ENCODE measurements at places on chromosomes 4 and X.

DNA sequence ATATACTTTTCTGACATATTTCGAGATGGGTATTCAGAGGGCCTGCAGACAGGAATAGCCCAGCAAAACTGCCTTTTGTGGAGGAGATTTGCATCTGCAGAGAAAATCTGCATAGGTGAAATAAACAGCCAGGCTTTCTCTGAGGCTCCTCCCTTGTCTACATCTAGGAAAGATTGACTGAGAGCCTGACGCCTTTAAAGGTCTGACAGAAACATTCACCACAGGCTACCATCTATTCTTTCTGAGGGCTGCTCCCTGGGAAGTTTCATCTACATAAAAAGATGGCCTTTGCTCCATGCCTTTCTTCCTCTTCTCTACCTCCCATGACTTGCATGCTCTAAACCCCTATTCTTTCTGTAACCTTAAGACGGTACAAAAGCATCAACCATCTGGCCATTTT is 55.0 kb upstream of the AP1S2 start:
- no peak for DNase-seq

- no peak for DNase-seq
These were observed 50.6 kb upstream of the RAPGEF2 start for GRCh38 chr4:159052315-159052714.

- no peak for DNase-seq
These were observed 236.3 kb upstream of the NWD2 start for GRCh38 chr4:37008199-37008598.

DNA sequence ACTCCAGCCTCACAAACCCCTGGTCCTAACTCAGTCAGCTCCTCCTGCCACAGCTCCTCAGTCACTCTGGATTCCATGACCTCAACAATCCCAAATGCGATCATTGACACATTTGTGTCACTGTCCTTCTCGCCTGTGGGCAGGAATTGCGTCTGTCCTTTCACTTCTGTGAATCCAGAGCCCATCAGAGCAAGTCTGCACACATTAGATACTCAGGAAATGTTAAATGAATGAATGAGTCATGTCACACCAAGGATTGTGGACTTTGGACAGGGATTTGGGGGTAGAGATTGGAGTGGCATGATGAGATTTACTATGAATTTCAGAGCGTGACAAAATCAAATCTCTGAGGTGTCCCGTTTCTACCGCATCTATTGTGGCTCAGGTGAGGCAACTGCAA is 11.8 kb upstream of the CLDN24 start:
- no peak for DNase-seq

DNA sequence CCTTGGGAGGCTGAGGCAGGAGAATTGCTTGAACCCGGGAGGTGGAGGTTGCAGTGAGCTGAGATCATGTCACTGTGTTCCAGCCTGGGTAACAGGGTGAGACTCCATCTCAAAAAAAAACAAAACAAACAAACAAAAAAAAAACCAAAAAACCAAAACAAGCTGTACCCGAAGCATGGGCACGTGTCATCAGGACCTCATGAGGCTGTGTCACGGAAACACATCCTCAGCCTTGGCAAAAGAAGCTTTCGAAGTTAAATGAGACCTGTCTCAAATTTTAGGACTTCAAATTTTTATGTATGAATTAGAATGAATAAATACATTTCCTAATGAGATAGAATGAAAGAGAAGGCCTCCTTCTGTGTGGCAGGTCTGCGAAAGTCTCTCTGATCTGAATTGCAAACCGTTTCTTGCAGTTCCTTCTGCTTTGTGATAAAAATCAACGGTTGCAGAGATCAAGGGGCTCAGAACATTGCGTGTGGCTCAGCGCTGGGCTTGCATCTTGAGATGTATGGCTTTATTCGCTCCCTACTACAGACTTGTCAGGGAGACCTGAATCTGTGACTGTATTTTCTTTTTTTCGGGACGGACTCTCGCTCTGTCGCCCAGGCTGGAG is 19.5 kb upstream of the CRLF2 start:
- no peak for DNase-seq

GRCh38 chr4:102552781-102553180 is 51.6 kb downstream of the NFKB1 start:
- DNase-seq: no peak

DNA sequence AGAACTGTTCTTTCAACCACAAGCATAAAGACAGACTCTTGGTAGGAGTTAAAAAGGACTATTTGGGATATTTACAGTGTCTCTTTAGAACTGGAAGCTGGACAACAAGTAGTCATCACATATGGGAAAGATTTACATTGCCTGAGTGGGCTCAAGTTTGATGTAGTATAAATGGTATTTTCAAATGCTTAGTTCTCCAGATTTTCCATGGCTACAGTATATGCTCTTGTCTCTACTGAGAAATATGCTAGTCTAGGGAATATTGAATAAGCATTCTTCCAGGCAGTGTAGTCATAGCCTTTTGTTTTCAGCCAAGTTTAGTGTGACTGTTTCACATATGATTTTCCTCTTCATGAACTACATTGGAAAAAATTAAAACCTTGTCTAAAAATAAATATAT is 315.6 kb downstream of the ARHGAP24 start:
- no peak for DNase-seq

DNA sequence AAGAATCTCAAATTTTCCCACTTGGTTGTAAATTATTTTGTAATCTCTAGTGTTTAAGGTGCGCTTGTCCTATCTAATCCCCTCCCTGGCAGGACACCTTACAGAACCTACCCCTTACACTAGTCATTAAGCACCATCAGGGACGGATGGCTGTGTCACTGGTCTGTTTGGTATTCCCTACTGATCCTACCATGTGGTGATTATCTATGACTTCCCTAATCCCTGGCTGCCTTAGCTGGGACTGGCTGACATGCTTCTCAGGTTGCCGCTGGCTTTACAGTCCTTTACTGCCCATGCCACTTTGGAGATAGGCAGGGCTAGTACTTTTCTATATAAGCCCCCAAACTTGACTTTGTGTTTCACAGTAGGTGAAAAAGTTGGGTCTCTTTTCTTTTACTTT is 58.6 kb downstream of the ELOVL6 start:
- no peak for DNase-seq

DNA sequence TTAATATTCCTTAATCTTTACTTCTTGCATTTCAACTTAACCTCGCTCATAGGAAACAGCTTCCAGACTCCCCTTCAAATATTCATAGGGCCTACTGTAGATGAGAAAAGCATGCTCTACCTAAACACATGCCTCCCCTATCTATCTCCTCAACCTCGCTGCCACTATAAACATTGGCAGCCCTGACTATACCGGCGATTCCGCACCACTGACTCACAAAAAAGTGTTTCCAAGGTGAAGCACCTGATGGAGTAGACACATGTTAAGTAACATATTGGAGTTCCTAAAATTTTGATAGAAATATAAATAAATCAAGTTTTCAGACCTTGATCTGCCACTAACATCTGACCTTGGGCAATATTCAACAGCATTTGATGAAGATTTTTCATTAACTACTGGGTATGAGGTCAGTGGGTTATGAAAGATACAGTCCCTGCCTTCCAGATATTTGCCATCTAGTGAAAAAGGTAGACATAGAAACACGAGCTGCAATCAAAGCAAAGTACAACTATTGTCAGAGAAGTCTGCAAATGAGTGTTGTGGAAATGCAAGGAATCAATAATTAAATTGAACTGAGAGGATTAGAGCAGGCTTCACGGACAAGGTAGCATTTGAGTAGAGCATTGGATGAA is 184.2 kb downstream of the MAML3 start:
- no peak for DNase-seq

DNA sequence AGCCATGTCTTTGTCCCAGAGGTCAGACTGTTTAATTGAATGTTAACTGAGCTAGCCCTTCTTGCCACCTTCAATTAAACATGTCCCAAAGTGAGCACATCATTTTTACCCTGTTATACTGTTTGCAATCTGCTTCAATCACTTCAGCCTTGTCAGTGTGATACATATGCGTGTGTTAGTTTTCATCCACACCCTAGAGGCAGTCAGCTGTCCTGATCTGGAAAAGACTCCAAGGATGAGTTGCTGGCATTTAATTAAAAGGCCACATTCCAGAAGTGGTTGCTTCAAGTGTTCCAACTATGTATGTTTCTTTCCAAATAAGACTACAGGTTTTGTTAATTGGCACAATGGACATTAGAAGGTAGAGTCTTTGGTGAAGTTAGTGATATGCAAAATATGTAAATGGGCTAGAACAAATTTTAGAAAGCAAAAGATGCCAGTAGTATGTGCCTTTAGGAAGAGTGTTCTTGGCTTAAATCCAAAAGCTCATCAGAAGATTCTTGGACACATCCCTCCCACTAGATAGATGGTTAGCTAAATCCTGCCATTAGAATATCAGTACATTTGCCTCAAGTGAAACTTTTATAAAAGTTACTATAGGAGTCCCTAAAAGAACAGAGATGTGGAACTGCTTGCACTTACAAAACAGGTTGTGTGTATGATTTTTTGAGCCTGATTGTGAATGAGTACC is 79.5 kb upstream of the SLIT2 start:
- no peak for DNase-seq

DNA sequence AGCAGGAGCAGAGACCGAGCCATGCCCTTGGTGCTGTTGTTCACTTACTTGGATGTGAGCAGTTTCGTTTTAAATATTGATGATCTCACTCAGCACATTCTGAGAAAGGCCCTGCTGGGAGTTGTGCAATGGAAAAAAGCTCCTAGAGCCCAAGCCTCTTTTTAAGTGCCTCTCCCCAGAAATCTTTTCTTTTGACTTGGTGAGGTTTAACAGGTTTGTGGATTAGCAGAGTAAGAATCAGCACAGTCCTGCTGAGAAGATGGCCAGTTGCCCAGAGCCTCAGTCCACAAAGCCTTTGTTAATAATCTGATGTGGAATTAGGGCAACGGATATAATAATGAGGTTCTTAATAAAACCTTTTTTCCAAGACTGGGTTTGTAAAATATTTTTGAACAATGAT is 157.5 kb upstream of the ATP6AP2 start:
- no peak for DNase-seq

GRCh38 chrX:39928704-39929378 is 168.9 kb downstream of the BCOR start:
- no peak for DNase-seq

- no peak for DNase-seq
These were observed 3.8 kb downstream of the G6PD start for GRCh38 chrX:154542723-154543424.

- DNase-seq: no peak
These were observed 22.1 kb downstream of the PPP1R2C start for GRCh38 chrX:42755815-42756214.

GRCh38 chrX:6959006-6959405 is 188.5 kb upstream of the STS start:
- no peak for DNase-seq

DNA sequence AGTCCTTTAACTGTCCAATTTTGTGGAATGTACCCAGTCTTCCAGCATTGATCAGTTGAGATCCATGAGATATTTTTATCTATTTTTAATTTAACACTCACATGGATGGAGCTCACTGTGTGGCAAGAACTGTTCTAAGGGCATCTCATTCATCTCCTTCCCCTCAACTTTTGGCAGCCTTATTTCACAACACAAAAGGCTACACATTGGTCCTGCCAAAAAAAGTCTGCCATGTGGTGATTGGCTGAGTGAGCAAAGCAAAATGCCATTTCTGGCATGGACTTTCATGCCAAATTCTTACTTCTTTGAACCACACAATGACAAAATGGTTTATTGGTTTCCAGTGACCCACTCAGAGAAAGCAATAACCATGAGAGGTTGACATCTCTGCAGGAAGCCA is 171.6 kb upstream of the MAP3K15 start:
- DNase-seq: no peak

DNA sequence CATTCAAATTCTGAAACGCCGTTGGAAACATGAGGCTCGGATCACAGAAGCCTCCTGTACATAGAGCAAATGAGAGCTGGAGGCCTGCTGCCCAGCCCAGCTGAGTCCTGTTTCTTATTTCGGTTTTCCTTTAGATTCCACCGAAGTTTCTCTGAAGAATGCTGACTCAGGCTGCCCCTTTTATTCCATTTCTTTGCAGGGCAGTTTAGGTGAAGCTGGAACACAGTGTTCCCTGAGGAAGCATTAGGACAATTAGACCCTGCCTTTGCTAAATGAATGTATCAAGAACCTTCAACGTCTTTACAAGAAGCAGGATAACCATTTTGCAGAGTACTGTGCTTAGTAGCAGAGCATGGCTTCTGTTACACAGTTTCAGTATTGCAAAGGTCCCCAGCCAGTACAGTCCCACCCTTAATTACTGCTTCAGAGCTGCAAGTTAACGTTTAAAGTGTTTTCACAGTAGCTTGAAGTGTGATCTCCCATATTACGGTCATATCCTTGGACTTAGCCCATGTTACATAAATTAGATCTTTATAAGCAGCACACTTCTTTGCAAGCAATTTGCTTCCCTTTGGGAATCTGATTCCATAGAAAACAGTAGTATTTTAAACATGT is 117.0 kb downstream of the TBL1X start:
- no peak for DNase-seq

DNA sequence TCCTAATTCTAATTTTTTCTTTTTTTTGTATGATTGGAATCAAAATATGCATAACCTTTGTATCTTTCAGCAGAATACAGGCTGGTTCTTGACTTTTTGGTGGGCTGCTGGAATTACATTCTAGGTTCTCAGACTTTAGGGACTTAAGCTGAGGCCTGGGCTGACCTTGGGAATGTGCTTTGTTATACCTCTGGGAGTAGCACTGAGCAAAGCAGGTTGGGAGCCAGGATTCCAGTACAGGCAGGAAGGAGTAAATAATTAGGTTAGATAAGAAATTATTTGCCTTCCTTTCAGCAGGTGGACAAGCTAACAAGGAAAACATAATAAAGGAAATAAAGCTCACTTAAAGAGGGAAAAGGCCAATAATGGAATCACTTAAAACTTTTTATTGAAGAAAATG is 49.9 kb upstream of the SLC4A4 start:
- DNase-seq: no peak

DNA sequence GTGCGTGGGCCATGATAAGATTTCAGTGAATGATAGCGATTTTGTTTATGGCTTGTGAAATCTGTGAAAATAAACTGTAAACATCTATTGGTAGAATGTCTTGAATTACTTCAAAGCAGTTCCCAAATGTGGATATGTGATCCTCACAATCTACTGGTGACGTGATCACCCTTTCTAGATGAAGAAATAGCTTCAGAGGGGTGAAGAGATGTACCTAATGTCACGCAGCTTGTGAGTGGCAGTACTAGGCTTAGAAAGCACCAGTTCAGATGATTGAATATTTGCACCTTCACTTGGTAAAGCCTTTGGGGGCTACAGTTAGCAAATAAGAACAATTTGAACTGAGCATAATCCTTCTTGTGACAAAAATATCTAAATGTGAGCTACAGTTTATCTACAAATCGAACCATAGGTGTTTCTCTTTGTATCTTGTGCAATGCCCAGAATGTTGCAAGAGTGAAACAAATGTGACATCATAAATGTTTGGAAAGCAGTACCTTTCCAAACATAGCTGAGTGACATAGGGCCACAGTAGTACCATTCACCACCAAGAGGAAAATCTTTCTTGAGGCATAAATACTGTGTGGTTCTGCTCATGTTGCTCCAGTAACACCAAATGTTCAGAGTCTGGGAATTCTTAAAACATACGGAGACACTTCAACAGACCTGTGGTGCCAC is 14.2 kb downstream of the PAK3 start:
- DNase-seq: no peak
